ENCODE measurements at places on chromosomes 3 and 15.

DNA sequence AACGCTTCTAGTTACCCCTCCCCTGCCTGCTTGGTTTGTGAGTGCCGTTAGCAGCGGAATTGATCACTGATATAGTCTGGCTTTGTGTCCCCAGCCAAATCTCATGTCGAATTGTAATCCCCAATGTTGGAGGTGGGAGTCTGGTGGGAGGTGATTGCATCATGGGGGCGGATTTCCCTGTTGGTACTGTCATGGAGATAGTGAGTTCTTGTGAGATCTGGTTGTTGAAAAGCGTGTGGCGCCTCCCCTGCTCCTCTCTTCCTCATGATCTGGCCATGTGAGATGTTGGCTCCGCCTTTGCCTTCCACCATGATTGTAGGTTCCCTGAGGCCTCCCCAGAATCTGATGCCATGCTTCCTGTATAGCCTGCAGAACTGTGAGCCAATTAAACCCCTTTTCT, 47.3 kb upstream of the PGPEP1L start:
- no peak for DNase-seq

DNA sequence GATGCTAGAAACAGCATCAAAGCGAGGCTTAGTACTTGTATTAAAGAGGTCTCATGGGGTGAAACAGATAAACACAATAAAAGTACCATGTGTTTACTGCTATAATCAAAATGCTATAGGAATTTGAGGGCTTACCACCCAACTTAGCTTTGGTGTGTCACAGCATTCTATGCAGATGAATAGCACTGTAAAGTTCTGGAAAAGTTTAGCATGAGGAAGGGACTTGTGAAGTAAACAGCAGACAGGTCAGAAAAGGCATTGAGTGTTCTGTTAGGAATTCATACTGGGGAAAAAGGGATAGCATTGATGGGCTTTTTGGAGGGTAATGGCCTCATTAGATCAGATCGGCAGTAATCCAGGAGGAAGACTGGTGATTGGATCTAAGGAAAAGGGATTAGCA, 505.3 kb downstream of the NLGN1 start:
- no peak for DNase-seq

GRCh38 chr3:183120538-183121215, 21.4 kb upstream of the MCCC1 start:
- no peak for DNase-seq

- DNase-seq, result no peak
These were observed 65.1 kb downstream of the PIK3CB start for GRCh38 chr3:138769616-138770015.

GRCh38 chr3:196181127-196181546, 30.1 kb downstream of the ZDHHC19 start:
- no peak for DNase-seq

DNA sequence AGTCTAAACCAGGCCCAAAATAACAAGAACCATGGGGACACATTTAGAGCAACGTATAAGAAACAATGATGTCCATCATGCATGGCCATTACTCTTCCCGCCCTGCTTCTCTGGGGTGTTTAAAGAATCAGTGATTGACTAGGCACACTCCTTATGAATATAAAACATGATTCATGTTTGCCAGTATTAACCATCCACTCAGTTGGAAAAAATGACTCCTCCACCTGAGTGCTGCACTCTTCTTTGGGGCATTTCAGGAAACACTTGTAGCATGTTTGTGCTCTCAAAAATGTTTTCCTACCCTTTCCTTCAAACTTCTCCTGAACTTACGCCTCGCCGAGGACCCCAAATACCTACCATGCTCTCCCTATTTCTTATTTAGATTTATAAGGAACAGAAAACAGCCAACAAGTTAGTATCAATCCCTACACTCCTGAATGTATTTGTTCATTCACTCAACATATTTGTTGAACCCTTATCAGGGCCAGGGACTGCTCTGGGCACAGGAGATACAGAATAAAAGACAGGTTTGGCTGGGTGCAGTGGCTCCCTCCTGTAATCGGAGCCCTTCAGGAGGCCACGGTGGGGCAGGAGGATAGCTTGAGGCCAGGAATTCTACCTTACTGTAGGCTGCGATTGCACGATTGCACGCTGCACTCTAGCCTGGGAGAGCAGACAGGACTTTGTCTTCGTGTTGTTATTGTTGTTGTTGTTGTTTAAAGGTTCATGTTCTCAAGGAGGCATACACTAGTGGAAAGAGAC, 137.0 kb downstream of the TMCO5A start:
- no peak for DNase-seq

GRCh38 chr3:133264920-133265319, 134.9 kb upstream of the BFSP2 start:
- no peak for DNase-seq

- DNase-seq, result no peak
These were observed 254.2 kb upstream of the NR2F2 start for GRCh38 chr15:96076350-96076749.
